ENCODE measurements at places on chromosomes 7 and 10.

- DNase-seq: no peak
Measured at GRCh38 chr7:135714534-135715009, 13.4 kb downstream of the SLC13A4 start.

GRCh38 chr7:124712017-124712416 lies 53.6 kb downstream of the GPR37 start:
- DNase-seq: no peak

GRCh38 chr10:1608851-1609647 lies 128.3 kb downstream of the ADARB2 start:
- no peak for DNase-seq

- no peak for DNase-seq
Measured at GRCh38 chr10:79378647-79379511, 31.6 kb downstream of the PPIF start.

- DNase-seq: no peak
Measured at GRCh38 chr10:91513598-91514424, 103.7 kb downstream of the HECTD2 start.

DNA sequence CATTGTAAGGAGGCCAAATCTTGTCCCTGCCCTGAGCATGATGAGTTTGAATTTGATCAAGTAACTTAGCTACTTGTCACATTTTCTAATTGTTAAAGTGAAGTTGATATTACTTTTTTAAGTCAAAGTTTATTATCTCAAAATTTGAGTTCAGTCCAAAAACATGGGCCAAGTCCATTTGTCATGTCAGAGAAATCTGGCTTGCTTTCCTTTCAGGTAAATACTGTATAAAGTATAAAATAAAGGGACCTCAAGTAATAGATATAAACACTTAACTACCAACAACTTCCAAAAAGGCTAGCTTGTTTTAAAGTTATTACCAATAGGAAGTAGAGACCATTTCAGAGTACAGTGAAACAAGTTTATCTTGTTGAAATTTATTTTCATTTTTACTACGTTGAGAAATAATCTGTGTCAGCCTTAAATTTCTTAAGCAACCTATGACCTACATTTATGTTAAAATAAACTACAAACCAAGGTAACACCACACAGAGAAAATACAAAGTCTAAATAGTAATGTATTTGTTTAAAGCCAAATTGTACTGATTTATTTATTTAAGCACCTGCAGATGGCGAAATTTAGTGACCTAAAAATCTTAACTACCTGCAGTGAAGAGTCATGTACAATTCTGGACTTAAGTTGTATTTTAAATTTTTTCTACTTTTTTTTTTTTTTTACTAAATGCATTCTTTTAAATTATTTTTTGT lies 36.5 kb downstream of the FHIP2A start:
- DNase-seq: no peak

DNA sequence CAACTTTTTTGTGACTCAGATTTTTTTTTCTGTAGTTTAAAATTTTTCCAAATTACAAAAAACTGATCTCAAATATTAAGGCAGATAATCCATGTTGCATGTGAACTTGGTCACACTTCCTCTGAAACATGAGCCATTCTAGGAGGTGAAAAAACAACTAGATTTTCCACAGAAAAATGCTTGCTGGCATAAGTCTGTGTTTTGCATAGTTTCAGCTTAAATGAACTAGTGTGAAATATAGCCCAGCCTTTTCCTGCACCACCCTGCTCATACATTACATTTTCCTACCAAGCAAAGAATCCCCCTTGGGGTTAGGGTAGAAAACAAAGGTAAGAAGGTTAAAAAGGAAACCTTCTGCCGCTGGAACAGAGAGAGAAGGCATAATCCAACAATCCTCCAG lies 48.2 kb downstream of the SLC25A13 start:
- DNase-seq: no peak

DNA sequence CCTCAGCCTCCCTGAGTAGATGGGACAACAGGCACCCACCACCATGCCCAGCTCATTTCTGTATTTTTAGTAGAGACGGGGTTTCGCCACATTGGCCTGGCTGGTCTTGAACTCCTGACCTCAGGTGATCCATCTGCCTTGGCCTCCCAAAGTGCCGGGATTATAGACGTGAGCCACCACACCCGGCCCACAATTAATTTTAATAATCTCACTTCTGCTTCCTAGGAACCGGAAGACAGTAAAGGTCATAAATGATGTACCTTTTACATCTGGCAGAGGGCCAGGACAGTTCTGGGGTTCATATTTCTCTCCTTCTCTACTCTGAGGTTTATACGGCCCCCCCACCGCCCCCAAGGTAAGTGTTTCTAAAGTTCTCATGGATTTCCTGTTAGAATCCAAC lies 31.2 kb upstream of the AOAH start:
- no peak for DNase-seq

- DNase-seq: peak; percentile 70
Measured at GRCh38 chr7:140326116-140326928, 72.0 kb downstream of the SLC37A3 start.

GRCh38 chr10:52443419-52444388 lies 129.6 kb downstream of the DKK1 start:
- DNase-seq: no peak

- DNase-seq: no peak
Measured at GRCh38 chr10:70456164-70456563, 14.7 kb upstream of the NODAL start.

- DNase-seq: peak; percentile 39
Measured at GRCh38 chr7:100965723-100966541, 3.4 kb upstream of the MUC12 start.

GRCh38 chr10:30432622-30433305 lies 1.2 kb upstream of the MAP3K8 start:
- peak; percentile 48 for DNase-seq

DNA sequence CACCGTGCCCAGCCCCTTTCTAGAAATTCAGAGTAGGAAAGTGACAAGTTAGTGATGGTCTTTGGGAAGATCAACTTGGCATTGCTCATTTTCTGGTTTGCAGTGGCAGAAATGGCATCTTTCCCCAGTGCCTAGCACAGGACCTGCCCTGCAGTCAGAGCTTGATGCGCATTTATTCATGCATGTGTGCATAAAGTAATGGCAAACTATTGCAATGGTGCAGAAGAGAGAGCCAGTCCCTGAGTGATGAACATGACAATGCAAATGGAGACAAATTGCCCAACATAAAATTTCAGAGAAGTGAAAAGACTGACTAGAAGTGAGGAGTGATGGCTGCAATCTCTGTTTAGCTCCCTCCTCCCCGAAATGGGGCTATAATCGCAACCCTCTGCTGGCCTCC lies 268.2 kb downstream of the CCSER2 start:
- no peak for DNase-seq

- DNase-seq: no peak
Measured at GRCh38 chr10:17067376-17068264, 62.0 kb downstream of the CUBN start.

GRCh38 chr10:10363217-10363616 lies 654.5 kb upstream of the CELF2 start:
- no peak for DNase-seq

- DNase-seq: no peak
Measured at GRCh38 chr7:20529260-20529659, 86.2 kb upstream of the ABCB5 start.

DNA sequence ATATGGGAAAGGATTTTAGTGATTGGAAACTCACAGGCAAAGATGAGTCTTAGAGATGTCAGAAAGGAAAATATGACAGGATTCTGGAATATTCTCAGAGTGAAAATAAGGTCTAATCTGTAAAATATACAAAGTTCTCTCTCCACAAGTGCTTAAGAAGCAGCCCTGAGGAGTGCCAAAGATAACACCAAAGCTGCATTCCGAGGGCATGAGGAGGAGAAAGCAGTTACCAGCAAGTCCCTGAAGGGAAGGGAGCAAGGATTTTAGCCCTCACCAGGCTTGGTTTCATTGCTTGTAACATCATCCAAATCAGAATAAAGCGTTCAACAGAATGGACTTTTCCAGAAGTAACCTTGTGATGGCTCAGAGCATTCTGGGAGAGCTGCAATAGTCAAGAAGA lies 31.4 kb upstream of the DLX6 start:
- no peak for DNase-seq

DNA sequence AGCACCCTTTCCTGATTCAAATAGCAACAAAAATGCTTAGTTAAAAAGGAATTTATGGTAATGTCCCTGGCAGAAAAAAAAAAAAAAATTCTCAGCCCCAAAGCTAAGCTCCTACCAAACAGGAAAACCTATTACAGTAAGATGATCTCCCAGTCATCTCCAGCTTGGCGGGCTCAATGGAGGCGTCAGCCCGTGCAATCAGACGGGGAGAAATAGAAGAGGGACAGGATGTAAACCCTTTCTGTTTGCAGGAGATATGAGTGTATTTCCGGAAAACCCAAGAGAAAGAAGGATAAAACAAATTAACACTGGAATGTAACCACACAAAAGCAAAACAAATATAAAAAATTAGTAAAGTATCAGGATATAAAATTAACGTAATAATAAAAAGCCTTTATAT lies 242.8 kb downstream of the TCERG1L start:
- DNase-seq: no peak

DNA sequence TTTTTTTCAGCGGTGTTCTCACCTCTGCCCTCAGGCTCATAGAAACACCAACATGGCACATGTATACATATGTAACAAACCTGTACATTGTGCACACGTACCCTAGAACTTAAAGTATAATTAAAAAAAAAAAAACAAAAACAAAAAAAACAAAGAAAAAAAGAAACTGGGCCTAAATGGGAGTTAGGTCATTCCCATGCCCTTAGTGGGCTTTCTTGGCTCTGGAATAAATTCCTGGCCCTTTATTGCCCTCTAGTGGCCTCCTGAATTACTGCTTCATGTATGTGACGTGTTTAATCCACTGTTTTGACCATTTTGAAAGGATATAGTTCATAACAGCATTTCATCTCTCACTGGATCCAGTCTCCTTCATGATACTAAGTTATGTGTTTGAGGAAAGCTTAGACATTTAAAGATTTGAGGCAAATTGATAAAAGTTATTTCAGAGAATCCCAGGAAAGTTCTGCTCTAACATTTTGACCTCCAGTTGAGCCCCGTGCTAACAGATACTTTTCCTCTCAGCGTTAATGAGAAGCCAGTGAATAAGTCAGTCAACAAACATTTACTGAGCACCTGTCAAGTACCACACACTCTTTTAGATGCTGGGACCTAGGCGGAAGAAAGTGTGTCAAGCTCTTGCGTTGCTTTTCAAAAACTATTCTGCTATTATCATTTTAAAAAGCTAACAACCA lies 54.7 kb upstream of the SYPL1 start:
- DNase-seq: no peak

DNA sequence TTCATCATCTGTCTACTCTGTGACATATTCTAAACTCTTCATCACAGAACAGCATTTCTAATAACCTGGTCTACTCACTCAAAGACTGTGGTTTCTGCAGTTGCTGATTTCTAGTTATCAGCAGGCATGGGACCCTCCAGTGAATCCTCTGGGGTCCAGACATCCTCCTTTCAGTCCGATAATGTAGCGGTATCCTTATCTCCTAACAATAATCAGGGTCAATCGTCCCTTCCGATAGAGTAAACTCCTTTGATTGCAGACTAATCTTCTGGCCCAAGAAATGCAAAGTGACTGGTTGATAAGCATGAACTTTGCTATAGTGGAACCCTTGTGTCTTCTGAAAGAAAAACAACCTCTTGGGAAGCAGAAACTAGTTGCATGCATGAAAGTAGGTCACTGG lies 1209.8 kb upstream of the CELF2 start:
- no peak for DNase-seq

DNA sequence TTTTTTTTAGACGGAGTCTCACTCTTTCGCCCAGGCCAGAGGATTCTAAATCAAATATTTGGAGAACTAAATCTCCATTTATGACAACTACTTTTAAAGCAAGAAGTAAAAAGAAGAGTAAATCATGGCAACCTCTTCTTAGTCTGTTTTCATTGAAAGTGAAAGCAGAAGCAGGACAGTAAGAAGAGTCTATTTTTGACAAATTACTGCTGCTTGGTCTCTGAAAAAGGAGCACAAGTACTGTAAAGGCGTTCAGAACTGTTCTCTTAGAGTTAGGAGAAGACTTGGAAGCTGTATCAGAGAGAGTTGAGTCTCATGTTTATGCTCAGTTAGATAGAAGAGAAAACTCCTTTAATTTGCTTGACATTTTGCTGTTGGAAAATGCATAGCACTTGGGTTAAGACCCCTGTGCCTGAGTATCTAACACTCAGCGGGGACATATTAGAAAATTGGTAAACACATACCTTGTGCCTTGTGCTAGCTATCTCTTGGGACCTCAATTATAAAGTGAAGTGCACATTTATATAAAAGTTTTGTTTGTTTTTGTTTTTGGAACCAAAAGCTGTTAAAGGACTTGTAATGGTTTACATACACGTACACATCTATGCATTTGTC lies 433.0 kb downstream of the ANKRD7 start:
- DNase-seq: no peak

DNA sequence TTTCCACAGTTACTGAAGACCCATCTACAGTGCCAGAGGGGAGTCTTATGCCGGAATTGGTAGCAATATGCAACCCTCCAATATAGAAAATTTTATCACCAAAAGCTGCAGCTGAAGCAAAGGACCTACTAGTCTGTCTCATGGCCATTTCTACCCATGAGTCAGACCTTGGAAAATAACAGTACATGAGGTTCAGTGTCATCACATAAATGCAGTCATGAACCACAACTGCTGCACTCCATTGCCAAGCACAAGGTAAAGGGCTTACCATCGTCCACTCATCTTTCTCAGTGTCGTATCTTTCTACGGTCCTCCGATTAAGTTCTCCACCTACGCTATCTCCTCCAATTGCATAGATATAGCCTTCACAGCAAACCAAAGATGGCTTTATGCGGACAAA lies 21.8 kb downstream of the KBTBD2 start:
- no peak for DNase-seq

- no peak for DNase-seq
Measured at GRCh38 chr7:96131525-96131924, 190.4 kb downstream of the SLC25A13 start.

DNA sequence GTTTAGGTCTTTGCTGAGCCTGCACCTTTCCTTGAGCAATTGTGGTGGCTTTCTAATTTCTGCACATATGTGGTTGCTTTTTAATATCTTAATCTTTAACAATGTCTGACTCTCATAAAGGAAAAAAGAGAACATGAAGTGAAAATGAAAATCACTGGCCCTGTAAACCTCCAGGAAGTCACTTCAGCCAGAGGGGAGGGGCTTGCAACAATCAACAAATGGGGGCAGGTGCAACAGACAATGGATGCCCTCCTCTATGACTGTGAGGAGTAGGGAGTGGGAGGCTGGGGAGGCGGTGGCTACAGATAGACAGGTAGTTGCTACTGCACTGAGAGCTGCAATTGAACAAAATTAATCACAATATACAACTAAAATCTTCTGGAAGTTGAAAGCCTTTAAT lies 1377.4 kb downstream of the XPNPEP1 start:
- no peak for DNase-seq

DNA sequence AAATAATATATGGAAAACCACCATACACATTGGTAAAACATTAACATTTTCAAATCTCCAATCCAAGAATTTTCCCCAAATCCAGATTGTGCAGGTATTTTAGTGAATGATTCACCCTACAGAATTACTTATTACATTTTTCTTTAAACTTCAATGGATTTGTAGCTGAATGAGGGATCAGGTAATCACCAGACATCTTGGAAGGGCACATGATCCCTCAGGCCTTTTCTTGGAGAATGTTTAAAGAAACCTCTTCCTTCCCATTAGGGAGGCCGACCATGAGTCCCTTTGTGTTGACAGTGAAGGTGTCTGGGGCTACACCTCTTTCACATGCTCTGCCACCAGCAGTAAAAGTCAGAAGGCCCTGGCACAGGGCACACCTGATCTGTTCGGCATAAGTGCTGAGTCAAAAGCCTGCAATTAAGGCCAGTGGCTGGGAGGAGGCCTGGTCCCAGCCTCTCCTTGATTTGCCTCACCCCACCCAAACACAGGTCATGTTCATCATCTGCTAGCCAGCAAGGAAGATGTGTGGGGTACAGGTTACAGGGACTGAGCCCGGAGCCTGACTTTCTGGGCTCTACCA lies 207.7 kb downstream of the SNX10 start:
- no peak for DNase-seq

Data from uterus (tissue), 4 donors.